Spleen (tissue), 13 donors: ENCODE measurements at places on chromosomes 4 and X. TPM values are rescaled to one million over a fixed set of nuclear protein-coding genes. Genes with fewer than 3 reads are reported as not detected.

The HELT gene
- total RNA-seq: not detected

The ZIC3 gene
- total RNA-seq: not detected

The ARHGAP6 gene
- 20.8 TPM for total RNA-seq

The OCRL gene
- total RNA-seq: 15.7 TPM

The FRG2 gene
- not detected for total RNA-seq

The NXF2B gene
- not detected for total RNA-seq

The TAF7L gene
- total RNA-seq: 0.20 TPM

The ITM2A gene
- 29.6 TPM for total RNA-seq

The NLRP2B gene
- total RNA-seq: not detected

The SRPX gene
- total RNA-seq: 1.3 TPM

The TBX22 gene
- not detected for total RNA-seq

The CXCL8 gene
- total RNA-seq: 2.8 TPM

The AMER1 gene
- 6.4 TPM for total RNA-seq

The TXK gene
- total RNA-seq: 29.6 TPM

The CT47A1 gene
- total RNA-seq: not detected

The RAB33A gene
- total RNA-seq: 3.4 TPM

The UGT2B11 gene
- not detected for total RNA-seq

The MAOB gene
- 0.60 TPM for total RNA-seq

The PNMA3 gene
- 2.9 TPM for total RNA-seq

The ODAPH gene
- not detected for total RNA-seq

The PFKFB1 gene
- total RNA-seq: not detected

The SRPK3 gene
- total RNA-seq: not detected

The CACNA1F gene
- total RNA-seq: 1.6 TPM

The ADGRG4 gene
- not detected for total RNA-seq

The SGMS2 gene
- 4.3 TPM for total RNA-seq

The CXCL3 gene
- 4.0 TPM for total RNA-seq

The PAK3 gene
- 4.1 TPM for total RNA-seq

The ZFP42 gene
- not detected for total RNA-seq

The GASK1B gene
- 33.1 TPM for total RNA-seq
